ENCODE measurements at places on chromosomes 1 and 21.

DNA sequence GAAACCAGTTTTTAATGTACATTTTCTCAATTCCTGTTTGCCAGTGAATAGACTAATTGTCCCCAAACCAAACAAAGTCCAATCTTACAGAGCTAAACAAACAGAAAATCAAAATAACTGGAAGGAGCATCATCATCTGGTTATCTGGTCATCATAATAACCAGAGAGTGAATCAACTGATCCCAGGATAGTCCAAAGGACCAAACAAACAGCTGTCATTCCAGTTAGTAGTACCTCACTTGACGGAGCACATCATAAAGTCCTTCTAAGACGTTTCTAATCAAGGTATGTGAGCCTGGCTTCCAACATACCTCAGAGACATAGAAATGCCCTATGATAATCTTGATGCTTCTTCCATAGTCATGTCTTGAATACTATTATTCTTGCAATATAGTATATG lies 240.5 kb downstream of the LTN1 start:
- no peak for DNase-seq

- no peak for DNase-seq
These were observed 37.2 kb upstream of the CRNN start for GRCh38 chr1:152451254-152451653.

DNA sequence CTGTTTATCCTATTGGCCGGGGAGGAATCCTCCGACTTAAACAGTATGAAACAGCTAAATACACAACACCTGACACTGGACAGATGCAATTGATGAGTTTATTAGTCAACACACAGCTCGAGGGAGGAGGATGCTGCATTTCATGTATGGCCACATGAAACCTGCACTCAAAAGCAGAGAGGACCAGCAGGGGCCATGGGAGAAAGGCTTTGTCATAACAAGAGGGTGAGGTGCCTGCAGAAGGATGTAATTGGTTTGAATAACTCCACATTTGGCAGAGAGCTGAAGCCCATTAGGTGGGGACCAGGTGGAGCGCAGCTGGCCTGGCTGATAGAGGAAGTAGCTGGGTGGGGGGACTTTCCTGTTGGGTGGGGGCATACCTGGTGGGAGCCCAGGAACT lies 599.1 kb downstream of the PTPRU start:
- no peak for DNase-seq

GRCh38 chr1:239367196-239367810 lies 19.1 kb upstream of the CHRM3 start:
- no peak for DNase-seq

- DNase-seq = no peak
These were observed 15.8 kb downstream of the CAMK2N1 start for GRCh38 chr1:20470194-20470593.

GRCh38 chr1:179632868-179633267 lies 41.2 kb downstream of the TDRD5 start:
- no peak for DNase-seq

- DNase-seq = no peak
These were observed 8.1 kb downstream of the SLX9 start for GRCh38 chr21:44947930-44948331.

- DNase-seq = no peak
These were observed 31.7 kb upstream of the BCAR3 start for GRCh38 chr1:93713341-93713740.

GRCh38 chr21:44374601-44375280 lies 21.3 kb downstream of the TRPM2 start:
- DNase-seq = no peak

- DNase-seq = no peak
These were observed 204.4 kb downstream of the PLA2G4A start for GRCh38 chr1:187032982-187033692.

DNA sequence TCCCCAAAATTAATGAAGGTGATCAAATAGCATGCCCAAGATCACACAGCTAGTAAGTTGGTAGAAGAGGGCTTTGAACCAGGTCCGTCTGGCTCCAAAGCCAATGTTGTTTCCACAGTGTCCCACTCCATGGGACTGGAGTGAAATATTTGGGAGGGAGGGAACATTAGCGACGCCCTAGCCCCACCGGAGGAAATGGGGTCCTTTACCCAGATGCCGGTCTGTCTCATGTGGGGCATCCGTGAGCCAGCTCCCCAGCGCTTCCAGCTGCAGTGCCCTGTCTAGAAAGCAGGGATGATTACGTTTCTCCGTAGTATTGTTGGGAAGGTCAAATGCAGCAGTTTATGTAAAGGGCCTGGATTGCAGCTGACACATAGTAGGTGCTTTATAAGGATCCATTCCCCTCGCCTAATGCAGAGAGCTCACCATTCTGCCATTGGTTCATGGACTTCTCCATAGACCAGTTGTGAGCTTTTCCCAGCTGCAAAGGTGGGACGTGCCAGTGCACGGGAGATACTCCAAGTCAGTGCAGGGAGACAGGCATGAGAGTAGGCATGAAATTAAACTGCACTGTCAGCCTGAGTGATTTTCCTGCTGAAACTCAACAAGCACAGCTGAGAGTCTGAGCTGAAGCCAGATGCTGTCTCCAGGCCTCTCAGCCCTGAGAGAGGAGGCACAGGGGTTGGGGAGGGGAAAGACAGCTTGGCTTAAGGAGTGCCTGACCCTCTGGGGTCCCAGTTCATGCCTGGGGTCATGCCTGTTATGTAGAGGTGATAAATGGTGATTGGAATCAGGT lies 24.7 kb downstream of the QSOX1 start:
- no peak for DNase-seq

DNA sequence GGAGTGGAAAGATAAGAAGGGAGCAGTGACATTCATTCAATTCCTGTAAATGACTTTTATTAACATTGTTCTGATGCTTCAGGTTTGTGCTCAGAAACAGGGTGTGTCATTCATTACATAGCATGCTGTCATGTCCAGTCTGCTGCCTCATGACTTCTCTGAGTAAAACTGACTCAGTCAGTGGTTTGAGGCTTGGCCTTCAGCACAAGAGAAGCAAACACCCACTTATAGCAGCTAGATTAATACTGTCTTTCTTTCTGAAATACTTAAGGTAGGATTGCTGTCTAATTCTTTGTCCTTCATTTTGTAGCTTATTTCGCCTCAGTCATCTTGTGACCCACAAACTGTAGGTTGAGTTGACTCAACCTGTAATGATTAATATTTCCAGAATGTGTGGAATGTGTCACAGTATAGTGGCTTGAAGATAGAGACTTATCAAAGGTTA lies 32.9 kb downstream of the RASAL2 start:
- no peak for DNase-seq

DNA sequence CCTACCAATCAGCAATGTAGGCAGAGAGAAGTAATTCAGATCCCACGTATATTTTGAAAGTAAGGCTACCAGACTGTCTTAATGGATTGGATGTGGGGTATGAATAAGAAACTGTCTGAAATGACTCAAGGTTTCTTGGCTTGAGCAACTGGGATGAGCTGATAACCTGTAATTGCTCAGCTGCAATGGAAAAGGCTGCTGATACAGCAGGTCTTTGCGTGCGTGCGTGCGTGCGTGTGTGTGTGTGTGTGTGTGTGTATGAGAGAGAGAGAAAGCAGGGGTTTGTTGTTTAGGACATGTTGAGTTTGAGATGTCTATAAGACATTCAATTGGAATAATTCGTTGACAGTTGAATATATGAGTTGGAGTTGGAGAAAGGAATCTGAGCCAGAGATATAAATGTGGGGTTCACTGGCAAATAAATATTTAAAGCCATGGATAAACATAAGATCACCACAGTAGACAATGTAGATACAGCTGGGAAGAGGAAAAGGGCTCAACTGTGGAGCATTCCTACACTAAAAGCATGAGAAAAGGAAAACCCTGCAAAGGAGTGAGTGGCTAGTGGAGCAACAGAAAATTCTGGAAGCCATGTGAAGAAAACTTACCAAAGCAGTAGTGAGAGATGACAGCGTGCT lies 72.9 kb downstream of the UCHL5 start:
- no peak for DNase-seq

DNA sequence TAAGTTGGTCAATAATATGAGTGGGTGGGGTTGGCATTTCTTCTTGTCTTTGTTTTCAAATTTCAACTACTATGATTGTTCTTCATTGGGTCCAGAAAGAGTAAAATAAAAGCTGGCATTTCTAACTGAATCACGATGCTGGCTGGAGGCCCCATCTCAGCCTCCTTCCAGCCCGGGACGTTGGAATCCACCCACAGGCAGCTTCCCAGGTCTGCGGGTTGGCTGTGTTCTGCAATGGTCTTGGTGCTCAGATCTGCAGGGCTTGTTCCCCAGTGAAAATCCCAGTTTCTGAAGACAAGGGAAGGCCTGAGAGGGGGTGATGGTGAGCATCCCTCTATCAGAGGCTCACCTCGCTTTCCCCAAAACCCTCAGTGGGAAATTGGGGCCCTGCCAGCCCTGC lies 54.7 kb upstream of the ARHGEF16 start:
- no peak for DNase-seq

GRCh38 chr1:150906329-150906728 lies 19.4 kb downstream of the CTXND2 start:
- DNase-seq = no peak

- no peak for DNase-seq
These were observed 273.1 kb downstream of the MATN1 start for GRCh38 chr1:30450148-30450817.

- DNase-seq = no peak
These were observed 24.8 kb upstream of the NMNAT2 start for GRCh38 chr1:183443011-183443410.

- DNase-seq = peak; percentile 6
These were observed 132.2 kb downstream of the GLUL start for GRCh38 chr1:182259229-182259872.

- DNase-seq = no peak
These were observed 124.1 kb downstream of the POU2F1 start for GRCh38 chr1:167344615-167345385.

GRCh38 chr1:222288053-222288452 lies 259.9 kb downstream of the HHIPL2 start:
- DNase-seq = no peak

GRCh38 chr1:25544243-25544764 lies 898 bp downstream of the LDLRAP1 start:
- DNase-seq = no peak

- no peak for DNase-seq
These were observed 50.6 kb upstream of the SLC44A3 start for GRCh38 chr1:94769551-94769950.

- no peak for DNase-seq
These were observed 28.6 kb upstream of the LRRC3 start for GRCh38 chr21:44426663-44427191.

- DNase-seq = no peak
These were observed 216.0 kb upstream of the NFIA start for GRCh38 chr1:60866226-60866900.

DNA sequence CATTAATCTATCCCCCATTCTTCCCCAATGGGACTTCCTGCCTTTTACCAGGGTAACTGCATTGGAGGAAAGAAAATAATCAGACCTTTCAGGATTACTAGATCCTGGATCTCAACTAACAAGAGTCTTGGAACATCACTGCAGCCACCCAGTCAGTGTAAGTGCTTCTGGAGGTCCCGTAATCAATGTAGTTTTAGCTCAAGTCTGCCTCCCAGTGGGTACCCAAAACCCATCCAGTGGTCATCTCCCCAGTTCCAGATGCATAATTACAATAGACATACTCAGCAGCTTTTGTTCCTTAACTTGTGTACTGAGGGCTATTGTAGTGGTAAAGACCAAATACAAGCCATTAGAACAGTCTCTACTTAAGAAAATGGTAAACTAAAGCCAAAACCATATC lies 319.1 kb downstream of the GPATCH2 start:
- DNase-seq = no peak

DNA sequence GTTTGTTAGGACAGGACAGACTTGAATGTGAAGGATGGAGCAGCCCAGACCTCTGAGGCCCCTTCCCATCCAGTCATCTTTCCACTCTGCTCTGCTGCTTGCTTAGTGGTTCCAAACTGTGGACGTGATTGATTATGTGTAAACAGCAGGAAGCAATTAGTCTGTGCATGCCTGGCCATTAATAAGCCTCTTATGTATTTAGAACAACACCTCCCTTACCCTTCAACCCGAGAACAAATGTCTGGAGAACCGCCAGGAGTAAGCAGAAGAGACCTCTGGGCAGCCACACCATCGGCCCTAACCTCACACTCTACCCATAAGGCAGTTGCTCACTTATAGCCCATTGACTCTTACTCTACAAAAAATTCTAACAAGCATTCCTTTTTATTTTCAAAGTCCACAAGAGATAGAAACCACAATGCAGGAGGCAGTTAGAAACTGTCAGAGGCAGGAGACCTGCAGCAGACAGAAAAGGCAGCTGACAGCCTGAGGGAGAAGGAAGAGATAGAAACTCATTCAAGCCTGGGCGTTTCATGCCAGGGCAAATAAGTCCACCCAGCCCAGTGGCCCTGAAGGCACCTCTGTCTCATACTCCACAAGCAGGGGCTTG lies 5.8 kb upstream of the EPHA8 start:
- DNase-seq = no peak

DNA sequence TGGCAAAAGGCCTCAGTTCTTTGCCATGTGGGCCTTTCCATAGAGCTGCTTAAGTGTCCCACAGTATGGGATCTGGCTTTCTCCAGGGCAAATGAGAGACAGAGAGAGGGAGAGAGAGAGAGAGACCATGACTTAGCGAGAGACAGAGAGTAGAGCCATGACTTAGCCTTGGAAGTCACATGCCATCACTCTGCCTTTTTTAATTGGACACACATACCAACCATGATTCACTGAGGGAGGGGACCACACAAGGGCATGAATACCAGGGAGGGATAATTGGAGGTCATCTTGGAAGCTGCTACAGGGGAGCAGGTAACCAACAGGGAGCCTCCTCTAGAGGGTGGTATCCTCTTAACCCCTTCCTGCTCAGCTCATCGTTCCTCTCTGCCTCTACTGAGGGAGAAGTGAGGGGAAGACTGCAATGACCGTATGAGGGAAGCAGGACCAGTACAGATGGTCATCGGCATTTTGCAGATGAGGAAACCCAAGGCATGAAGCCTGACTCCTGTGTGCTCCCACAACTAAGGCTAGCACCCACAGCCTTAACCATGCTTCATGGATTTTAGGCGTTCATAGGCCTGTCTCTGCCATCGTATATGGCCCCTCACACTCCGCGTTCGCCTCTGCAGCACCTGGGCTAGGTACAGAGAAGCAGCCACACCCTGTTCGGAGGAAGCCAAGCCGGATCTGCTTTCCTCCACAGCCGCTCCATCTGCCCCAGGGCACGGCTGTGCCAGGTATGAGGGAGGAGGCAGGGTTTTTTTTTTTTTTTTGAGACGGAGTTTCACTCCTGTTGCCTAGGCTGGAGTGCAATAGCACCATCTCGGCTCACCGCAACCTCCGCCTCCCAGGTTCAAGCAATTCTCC lies 38.6 kb downstream of the MEF2D start:
- DNase-seq = no peak

- DNase-seq = no peak
These were observed 146.2 kb downstream of the PLPP3 start for GRCh38 chr1:56433056-56433577.

All from activated CD4-positive, alpha-beta T cell treated with anti-CD3 and anti-CD28 coated beads, Interleukin-2, amount 50 U/mL, for 24 hours (primary cell).